Aorta (tissue), 5 donors: ENCODE measurements at places on chromosomes 2 and 18. TPM values are rescaled to one million over a fixed set of nuclear protein-coding genes. Genes with fewer than 3 reads are reported as not detected.

AAMP gene
- 50.8 TPM for total RNA-seq

DNA sequence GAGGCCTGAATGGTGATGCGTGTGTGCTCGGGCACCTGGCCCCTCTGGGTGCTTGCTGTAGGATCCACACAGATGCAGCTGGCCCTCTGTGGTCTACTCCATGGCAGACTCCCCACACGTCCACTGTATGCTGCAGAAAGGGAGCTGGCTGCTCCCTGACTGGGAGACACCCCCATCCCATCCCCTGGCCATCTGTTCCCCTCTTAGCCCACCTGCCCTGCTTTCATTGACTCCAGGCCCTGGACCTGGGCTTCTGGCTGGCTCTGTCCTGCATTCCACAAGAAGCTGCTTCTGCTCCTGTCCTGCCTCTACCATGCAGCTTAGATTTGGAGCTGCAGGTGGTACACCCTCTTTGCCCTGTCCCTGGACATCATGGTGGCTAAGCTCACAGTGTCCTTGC, 80.1 kb downstream of the FHOD3 start:
- no peak for DNase-seq

DNA sequence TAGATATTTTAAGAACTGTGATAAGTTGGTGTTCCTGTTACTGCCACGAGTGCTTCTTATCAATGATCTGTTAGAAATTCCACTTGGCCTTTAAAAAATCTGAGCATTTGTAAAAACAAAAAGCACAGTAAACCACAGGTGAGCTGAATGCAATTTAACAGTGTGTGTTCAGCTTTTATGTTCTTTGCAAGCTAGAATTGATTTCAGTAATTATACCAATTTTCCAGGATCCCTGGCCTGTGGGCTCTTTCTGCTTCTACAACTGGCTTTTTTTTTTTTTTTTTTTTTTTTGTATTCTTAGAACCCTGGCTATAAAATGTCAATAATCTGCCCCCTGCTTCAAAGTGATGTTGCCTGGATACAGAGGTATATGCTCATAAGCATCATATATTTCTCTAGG, 548.5 kb upstream of the SLC8A1 start:
- DNase-seq = no peak

DNA sequence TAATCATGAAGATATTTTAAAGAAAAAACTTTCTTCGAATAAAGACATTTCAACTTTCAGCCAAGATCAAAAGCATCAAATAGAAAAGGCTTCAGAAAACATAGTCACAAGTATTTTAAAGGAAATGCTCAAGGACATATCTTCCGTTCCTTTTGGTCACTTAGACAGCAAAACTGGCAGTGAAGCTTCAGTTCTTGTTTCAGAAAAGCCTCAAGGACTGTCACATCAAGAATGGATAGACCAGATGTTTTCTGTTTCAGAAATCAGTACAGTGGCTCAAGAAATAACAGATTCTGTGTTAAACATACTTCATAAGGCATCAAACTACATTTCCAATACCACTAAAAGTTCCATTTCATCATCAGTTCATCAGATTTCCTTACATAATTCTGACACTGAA, 51.8 kb downstream of the FSIP2 start:
- no peak for DNase-seq

DNA sequence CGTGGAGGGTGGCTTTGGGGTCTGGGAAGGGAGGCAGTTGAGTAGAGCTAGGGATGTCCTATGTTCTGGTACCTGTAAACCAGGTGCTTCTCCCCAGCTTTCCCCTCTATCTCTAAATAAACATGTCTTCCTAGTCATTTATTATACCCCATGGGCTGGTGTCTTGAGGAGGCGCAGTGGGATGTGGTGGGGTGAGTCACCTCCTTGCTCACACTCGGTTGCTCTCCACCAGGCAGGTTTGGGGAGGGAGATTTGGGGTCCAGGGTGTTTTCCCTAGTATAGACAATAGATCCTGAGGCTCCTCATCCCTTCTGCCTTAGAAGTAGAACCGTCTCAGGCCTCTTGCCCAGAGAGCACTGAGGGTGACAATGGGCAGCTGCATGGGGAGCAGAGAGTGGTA, 5.1 kb downstream of the PSD4 start:
- DNase-seq = no peak
